ENCODE measurements at places on chromosomes 7 and 10.

- no peak for DNase-seq
Measured at GRCh38 chr7:127946847-127947246, 84.4 kb downstream of the LRRC4 start.

GRCh38 chr10:67818323-67818722 is 19.7 kb downstream of the DNAJC12 start:
- DNase-seq: no peak

DNA sequence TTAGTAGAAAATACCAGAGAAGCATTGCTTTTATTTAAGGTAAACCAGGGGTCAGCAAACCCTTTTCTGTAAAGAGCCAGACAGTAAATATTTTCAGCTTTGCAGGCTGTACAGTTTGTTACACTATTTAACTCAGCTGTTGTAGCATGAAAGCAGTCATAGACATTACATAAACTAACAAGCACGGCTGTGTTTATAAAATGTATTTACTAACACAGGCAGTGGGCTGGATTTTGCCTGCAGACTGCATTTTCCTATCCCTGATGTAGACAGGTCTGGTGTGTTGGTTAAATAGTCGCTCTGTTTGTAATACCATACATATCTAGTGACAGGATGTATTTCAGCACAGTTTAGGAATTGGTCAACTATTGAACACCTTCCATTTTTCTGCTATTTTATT is 129.3 kb downstream of the ST7 start:
- DNase-seq: no peak

DNA sequence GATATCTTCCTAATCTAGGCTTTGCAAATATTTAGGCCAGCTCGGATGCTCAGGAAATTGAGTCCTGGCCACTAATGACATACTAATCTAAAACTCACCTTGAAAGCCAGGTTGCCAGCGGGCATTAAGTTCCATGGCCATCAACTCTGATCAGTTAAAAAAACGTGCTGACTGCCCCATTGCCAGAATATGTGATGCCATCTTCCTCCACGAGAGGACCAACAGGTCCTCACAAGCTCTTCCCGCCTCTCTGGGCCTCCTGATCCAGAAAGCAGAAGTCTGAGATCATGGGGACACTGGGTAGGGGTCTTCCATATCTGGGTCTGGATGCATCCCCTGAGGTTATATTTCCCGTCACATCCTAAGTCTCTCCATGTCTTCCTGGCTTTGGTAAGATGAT is 311.3 kb downstream of the TCERG1L start:
- no peak for DNase-seq

GRCh38 chr7:112069879-112070321 is 136.3 kb downstream of the DOCK4 start:
- no peak for DNase-seq

- no peak for DNase-seq
Measured at GRCh38 chr7:30222515-30223215, 61.7 kb upstream of the ZNRF2 start.

DNA sequence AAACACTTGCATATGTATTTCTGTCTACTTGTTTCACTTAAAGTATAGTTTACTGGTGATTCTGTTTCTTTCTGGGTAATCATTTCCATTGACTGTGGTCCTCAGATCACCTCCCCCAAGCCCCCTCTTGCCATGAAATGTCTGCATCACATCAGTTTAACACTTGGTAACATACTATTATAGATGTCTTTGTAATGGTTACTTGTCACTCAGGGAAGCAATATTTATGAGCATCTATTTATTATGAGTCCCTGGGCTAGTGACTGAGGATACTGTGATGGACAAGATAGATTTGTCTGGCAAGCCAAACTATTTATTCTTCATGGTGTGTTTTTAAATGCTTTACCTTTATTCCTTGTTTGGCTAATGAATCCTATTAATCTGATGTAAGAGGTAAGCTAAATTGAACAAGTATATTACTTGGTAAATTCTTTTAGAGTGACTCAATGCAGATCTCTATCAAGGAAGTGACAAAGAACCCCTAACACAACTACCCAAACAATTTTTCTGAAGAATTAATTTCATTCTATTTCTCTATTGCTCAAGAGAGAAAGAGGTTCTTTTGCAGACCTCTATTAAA is 270.9 kb downstream of the RELN start:
- no peak for DNase-seq

- no peak for DNase-seq
Measured at GRCh38 chr7:85090143-85090542, 96.7 kb downstream of the SEMA3D start.

GRCh38 chr10:70063418-70064098 is 10.9 kb downstream of the MACROH2A2 start:
- DNase-seq: no peak

GRCh38 chr10:118792526-118792925 is 37.8 kb upstream of the CACUL1 start:
- DNase-seq: no peak

GRCh38 chr10:43734716-43735115 is 86.0 kb upstream of the ZNF32 start:
- no peak for DNase-seq

DNA sequence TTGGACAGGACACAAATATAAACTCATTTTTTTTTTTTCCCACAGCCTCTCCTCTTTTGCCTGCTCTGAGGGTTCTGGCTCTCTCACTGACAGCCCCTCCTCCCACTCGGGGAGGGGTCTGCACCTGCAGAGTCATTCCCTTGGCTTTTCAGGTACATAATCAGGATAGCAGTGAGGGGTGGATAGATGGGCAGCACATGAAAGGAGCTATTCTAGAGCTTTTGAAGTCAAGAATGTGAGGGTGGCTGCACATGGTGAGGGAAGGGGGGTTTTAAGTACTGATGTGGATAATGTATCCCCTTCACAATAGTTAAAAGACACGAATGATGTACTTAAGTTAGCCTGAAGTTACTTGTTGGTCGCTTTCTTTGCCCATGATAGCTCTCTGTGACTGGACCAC is 76.2 kb downstream of the CFAP58 start:
- DNase-seq: no peak

DNA sequence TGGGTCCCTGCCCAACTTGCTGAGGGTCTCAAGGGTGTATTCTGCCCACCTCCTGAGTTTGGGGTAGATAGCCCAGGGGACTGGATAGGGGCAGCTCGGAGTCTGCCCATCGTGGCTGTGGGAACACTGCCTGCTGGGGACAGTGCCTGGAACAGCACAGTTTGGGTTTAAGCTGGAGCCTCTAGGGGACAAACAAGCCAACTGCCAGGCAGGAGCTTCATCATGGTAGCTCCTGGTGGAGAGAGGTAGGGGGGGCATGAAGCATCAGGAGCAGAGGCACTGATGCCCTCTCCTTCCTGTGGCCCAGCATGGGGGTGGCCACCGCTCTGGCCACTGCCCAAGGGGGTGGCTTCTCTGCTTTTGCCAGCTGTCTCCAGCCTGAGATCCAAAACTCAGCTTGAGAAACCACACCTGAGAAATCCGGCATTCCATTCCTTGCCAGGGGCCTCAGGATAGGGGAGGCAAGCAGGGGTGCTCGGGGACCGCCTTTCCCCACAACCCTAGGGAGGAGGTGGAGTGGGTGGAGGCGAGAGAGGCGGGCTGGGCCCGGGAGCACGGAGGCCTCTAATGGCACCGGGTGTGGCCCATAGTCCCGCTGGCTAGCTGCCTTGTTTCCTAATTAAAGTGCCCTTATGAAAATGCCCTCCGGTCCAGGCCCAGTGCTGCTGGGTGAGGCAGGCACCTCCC is 47.6 kb downstream of the UNC5B start:
- DNase-seq: no peak

- no peak for DNase-seq
Measured at GRCh38 chr7:151373599-151373998, 32.0 kb downstream of the NUB1 start.

DNA sequence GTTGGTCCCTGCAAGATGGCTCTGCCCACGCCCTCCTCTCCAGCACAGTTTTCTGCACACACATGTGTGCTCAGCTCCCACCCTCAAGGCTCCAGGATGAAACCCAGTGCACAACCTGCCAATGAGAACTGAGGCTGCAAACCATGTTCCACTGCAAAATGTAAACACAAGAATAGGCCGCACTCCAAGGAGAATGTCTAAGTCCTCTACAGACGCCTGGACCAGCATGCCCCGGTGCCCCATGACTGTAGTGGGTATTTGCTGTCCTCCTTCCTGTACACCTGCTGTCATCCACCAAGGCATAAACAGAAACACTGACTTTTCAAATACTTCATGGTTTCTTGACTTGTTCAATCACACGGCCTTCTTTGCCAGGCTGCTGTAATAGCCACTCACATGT is 72.6 kb downstream of the COBL start:
- no peak for DNase-seq

GRCh38 chr10:2754943-2755342 is 312.4 kb upstream of the PFKP start:
- DNase-seq: no peak

DNA sequence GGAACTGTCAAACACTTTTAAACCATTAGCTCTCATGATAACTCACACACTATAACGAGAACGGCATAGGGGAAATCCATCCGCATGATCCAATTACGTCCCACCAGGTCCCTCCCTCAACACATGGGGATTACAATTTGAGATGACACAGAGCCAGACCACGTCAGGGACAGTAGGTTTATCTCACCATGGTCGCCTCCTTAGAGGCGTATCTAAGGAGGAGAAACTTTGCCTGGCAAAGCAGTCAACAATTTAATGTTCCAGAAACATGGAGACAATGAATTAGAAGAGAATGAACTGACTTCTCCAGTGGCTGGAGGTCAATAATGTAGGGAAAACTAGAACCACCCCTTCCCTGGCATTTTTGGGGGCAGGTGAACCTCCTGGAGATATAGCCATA is 488.4 kb upstream of the AUTS2 start:
- DNase-seq: no peak

DNA sequence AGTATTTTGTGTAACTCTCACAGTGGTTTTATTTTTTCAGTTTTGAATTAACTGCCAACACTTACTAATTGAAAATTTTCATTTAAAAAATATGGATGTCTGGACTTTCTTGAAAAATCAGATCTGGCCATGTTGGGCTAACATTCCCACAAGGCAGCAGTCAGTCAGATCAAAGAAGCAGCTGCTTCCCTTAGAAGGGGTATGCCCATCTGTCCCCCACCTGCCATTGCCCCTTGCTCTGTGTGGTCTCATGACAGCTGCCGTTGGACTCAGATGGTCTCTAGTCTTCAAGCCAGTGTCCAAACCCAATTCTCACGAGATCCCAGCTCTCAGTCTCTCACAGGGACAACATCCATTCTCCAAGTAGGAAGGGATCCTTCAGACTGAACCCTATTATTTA is 212.1 kb upstream of the GHITM start:
- no peak for DNase-seq

DNA sequence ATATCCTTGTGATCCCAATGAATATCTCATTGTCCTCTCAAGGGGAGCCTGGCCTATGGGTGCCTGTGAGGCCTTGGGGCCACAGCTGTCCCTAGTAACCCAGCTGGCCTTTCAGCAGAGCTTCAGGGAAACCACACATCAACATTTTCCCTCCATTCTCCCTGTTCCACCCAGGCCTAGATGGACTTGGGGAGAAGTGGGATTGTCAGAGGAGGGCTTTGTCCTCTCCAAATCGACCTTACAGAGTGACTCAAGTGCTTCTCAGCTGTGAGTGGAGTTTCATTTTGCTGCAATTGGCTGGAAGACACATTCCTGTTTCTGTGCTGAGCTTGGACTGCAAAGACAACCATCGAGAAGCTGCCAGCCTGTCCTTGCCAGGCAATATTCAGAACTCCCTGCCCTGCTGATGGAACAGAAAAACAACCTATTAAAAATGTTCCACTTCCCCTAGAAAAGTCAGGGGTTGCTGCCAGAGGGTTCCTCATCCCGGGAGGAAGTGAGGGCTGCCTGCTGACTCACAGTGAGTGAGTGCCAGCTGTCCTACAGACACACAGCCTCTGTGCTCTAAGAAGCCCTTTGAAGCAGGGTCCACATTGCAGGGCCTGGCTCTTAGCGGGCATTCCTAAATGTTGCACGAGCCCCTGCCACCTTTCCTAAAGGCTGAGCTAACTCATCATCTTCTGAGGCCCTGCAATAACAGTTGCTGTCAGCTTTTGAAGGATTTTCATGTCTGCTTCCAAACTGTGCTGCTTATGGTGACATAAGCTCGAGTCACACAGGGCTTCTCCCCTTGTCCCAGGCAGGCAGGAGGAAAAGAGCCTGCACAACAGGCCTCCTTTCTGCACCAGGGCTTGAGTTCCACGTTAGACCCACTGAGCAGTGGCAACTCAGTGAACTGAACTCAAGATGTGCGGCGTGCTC is 20.5 kb downstream of the STRA8 start:
- DNase-seq: no peak

GRCh38 chr7:42617071-42617765 is 294.7 kb downstream of the C7orf25 start:
- no peak for DNase-seq

All from Caco-2 (cell line).